ENCODE measurements at places on chromosomes 7 and 10.
A peak's percentile ranks its signal among the peaks of the same experiment; 100 is the strongest.

GRCh38 chr7:102872460-102872859 lies 40.3 kb upstream of the LRRC17 start:
- no peak for DNase-seq

DNA sequence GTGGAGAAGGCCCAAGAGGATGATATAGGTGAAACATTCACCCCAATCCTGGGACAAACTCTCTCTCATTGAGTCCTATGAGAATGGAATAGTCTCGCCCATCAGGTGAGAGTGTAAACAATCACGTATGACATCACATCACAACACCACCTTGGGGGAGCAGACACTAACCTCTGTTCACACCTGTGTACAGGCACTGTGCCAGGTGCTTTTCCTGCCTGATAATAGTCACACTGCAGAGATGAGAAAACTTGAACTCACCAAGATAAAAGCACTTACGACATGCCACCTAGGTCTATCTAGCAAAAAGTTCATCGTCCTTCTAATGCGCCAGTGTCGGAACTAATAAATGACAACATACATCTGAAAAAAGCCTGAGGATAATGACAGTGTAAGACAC lies 187.8 kb downstream of the FAM107B start:
- no peak for DNase-seq

DNA sequence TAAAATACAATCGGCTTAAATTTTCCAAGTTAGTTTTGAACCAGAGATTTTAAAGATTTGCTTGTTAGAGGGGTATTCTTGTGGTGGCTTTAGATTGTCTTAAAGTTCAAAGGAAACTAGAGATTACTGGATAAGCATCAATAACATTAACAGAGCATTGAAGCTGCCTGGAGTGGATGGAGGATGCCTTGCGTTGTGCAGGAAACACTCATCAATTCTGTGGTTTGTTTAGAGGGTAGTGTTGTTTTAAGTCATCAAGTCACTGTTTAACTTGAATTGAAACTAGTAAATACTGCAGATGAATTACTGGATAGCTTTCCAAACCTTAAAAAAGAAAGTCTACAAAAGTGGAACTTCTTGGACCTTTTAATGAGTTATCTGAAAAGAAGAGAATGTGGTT lies 218.6 kb downstream of the CELF2 start:
- DNase-seq, result no peak

DNA sequence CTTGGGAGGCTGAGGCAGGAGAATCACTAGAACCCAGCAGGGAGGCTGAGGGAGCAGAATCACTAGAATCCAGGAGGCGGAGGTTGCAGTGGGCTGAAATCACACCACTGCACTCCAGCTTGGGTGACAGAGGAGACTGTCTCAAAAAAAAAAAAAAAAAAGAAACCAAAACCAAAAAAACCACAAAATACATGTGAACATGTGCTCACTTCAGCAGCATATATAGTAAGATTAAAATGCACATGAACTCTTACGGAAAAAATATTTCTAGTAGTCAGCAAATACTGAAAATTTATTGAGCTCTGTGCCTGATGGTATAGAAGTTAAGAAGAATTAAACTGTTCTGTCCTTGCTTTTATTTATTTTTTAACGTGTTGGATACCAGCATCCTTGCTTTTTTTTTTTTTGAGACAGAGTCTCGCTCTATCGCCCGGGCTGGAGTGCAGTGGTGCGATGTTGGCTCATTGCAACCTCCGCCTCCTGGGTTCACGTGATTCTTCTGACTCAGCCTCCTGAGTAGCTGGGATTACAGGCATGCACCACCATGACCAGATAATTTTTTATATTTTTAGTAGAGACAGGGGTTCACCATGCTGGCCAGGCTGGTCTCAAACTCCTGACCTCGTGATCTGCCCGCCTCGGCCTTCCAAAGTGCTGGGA lies 9.6 kb upstream of the ZNF487 start:
- no peak for DNase-seq

GRCh38 chr10:58318346-58318745 lies 16.5 kb upstream of the UBE2D1 start:
- no peak for DNase-seq

DNA sequence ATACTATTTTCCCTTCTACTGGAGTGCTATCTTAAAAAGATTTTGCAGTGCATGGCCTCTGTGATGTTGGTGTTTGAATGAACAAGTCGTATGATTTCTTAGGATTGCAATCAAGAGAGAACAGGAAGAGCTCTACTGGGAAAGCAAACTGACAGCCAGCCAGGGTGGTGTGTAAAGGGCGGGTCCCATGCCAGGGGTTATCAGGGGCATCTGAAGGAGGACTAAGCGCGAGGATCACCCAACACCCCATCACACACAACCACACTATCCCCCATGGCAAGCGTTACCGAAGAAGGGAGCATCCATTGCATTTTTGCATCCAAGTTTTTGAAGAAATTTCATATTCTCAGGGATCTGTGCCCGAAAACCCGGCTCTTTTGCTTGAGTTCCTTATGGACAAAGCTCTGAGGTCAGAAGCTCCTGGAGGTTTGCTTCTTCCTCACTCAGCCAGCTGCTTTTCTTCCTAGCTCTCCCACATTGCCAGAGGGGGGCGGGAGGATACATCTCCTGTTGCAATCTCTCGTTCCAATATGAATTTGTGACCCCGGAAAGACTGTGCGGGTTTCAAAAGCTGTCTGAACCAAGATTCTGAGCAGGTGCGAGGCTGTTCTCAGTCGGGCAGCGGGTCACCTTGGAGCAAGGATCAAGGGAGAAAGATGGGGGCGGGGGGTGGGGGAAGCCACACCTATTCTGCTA lies 5.2 kb downstream of the NEUROD6 start:
- DNase-seq, result no peak

GRCh38 chr10:44853148-44853734 lies 57.9 kb upstream of the TMEM72 start:
- DNase-seq, result no peak

DNA sequence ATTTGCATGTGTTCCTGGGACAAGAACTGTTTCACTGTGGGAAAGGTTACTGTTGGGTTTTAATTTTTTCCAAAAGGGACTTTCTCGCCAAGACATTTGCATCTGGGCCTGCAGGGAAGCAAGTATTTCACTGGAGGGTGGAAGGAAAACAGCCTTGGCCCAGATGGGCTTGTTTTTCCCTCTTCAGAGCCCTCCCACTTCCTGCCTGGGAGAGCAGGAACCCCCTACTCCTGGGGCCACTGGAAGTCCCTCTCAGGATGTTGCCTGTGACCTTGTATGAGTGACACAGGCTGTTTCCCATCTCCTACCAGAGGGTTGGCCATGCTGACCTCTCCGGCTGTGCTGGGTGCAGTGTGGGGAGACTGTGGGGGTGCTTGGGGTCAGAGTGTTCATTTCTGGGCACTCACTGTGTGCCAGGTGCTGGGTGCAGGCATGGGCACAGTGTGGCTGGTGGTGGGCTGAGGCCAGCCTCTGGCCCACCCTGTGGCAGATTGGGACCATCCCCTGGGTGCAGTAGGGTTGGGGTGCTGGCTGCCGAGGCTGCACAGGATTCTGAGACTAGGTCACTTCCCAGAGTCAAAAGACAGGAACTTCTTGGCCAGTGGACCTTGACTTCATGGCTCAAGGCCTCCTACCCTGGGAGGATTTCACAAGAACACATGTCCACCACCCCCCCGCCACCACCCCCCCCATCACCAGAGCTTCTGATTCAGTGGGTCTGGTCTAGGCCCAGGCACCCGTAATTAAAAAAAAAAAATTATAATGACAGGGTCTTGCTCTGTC lies 10.2 kb downstream of the TSPAN15 start:
- DNase-seq, result no peak

DNA sequence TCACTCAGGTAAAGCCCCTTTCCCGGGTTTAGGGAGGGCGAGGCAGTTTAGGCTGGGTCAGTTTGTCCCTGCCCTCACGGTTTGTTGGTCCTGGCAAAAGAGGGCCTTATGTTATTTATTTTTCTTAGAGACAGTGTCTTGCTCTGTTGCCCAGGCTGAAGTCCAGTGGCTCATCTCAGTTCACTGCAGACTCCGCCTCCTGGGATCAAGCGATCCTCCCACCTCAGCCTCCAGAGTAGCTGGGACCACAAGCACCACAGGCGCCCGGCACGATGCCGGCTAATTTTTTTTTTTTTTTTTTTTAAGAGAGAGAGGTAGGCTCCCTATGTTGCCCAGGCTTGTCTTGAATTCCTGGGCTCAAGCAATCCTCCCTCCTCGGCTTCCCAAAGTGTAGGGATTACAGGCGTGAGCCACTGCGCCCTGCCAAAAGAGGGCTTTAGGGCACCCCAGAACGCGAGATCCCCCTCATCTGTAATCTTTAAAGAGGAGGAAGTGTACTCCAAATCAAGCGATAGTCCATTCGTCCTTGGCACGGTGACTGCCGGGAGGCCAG lies 626 bp upstream of the BMS1 start:
- no peak for DNase-seq

DNA sequence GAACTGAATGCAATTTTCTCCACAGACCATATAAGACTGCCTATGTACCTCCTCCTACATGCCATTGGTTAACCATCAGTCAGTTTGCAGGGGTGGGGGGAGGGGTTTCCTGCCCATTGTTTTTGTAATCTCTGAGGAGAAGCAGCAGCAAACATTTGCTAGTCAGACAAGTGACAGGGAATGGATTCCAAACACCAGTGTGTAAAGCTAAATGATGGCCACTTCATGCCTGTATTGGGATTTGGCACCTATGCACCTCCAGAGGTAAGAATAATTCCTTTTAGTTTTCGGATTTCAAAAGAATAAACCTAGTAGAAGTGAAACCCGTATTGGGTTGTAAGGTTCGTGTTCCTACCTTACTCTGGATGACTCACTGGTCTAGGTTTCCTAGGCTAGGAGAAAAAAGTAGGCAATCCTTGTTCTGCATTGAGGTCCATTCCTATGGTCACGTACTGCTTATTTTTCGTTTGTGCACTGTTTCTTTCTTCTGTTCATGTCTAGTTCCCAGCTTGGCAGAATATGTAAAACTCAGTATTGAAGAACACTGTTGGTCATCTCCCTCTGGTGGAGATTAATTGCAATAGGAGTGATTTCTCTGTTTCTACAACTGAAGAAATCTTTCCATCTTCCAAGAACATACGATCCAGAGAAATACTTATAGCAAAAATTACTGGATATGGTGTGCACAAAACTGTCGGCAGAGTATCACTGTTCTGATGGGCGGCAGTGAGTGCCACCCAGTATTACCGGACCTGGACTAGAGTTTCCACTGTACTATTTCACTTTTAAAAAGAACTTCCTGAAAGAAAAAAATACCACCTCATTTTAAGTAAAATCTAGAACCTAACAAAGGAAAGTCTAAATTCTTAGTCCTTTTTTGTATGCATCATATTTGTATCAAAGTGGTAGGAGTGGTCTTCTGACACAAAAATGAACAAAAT lies at the start of gene AKR1C3:
Gene AKR1C3 (plus strand): TSS at position 150 of the 941 bp plus-strand sequence. CDS start 31 bp downstream, at position 181.
- peak; percentile 0 for DNase-seq

GRCh38 chr10:88149906-88150305 lies 286.5 kb downstream of the PTEN start:
- DNase-seq, result no peak

DNA sequence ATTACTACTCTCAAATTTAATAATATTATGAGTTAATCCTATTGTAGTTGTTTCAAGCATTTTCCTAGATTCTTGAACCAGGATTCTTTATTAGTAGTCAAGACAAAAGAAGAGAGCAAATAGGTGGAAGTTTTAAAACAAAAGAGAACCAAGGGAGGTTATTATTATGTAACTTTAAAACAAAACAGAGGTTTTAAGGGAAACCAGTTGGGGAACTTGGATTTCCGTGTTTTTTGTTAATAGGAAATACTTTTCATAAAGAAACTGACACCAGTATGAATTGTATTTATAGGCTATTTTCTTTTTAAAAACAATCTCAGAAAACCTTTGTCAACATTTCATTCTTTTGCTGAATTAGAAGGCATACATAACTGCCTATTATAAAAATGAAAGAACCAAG lies 183.9 kb downstream of the WNT2 start:
- DNase-seq, result no peak

GRCh38 chr7:100247152-100247757 lies 27.5 kb downstream of the PVRIG start:
- DNase-seq, result peak; percentile 70

DNA sequence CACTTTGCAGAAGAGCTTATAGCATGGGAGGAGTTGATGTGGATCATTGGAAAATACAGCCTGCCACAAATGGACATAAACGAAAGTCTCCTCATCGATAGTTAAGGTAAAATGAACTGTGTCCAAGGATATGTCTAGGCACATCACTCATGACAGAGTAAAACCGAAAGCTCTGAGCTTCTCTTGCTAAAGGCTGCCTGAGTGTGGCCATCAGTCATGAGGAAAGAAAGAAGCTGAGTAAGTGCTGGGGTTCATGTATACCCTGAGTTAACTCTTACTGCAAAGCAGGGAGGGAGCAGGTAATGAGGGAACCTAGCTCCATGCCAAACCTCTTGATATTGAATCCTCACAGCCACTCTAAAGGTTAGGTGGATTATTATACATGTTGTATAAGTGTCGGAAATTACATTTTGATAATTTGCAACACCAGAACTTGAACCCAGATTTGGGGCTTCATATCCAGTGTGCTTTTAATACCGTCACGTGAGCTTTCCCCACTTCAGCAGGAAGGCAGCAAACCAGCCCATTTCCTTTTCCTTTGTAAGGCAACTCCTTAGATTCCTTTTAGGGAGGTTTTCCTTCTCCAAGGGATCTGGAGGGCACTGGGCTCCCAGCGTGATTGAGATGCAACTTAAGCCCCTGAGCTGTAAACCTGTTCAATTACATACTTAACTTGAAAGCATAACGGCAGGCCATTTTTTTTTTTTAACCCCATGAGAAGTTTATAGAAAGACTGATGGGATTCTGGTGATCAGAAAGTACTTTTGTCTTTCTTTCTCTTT lies 215.0 kb downstream of the PHF14 start:
- DNase-seq, result no peak

GRCh38 chr7:27586825-27587224 lies 75.9 kb downstream of the HIBADH start:
- peak; percentile 96 for DNase-seq

DNA sequence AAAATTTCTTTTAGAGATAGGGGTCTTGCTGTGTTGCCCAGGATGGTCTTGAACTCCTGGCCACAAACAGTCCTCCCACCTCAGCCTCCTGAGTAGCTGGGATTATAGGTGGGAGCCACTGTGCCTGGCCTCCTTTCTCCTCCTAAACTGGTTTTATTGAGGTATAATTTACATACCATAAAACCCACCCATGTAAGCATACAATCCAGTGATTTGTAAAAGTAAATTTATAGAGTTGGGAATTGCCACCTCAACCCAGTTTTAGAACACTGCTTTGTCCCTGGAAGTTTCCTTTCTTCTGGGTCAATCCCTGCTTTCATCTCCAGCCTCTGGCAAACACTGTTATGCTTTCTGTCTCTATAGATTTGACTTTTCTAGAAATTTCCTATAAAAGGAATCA lies 49.0 kb downstream of the CNNM2 start:
- no peak for DNase-seq

DNA sequence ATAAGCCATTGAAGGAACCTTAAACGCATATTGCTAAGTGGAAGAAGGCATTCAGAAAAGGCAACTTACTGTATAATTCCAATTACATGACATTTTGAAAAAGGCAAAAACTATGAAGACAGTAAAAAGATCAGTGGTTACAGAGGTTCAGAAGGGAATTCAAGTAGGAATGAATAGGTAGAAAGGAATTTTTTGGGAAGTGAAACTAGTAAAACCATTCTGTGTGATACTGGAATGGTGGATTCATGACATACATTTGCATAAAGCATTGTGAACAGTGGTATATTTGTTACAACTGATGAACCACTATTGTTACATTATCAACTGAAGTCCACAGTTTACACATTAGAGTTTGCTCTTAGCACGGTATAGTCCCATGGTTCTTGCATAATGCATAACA lies 114.2 kb upstream of the GPR22 start:
- no peak for DNase-seq
